ENCODE measurements at places on chromosomes 6 and 20.
A peak's percentile ranks its signal among the peaks of the same experiment; 100 is the strongest.

- DNase-seq = peak; percentile 63
Measured at GRCh38 chr20:3045042-3045815, 623 bp upstream of the MRPS26 start.

GRCh38 chr6:722608-723007 is 29.7 kb upstream of the EXOC2 start:
- no peak for DNase-seq

DNA sequence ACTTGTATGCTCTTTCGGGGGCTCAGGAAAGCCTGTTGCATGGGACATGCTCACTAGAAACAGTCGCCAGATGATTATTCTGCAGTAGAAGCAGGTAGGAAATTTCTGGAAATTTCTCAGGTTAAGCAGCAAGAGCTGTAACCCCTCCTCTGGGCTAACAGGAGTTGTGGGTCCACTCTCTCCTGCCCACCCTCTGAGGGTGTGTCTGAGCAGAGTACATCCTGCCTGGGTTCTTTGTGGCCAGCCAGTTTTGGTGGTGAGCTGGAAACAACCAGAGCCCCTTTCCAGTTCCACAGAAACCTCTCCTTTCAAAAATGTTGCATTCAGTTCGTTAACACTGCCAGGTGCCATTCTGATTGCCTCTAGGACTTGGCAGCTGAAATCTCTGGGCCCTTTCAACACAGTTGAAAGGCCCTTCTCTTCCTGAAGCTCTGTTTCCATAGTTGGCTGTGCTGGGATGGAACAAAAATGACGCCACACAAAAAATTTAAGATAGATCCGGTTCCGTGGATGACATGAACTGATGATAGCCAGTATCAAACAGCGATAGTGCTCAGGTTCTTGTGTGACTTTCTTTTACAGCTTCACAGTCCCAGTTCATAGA is 38.5 kb downstream of the PLCG1 start:
- no peak for DNase-seq

DNA sequence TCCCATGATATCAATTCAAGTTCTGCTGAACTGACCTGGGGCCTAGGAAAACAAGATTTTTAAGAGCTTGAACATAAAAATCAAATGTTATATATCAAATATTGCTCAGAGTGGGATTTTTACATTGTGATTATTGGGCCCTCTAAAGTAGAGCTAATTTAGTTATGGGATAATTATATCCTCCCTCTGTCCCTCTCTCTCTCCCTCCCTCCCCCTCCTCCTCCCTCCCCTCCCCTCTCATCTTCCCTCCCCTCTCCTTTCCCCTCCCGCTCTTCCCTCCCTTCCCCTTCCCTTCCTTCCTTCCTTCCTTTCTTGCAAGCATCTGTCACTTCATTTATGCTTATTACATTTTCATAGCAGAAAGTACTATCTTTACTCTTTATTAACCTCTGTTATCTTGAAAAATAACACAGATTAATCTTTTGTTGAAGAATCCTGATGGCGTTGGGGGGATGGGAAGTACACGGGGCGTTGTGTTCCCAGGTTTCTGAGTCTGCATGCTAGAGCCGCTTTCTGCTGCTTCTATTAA is 32.8 kb downstream of the KIF25 start:
- no peak for DNase-seq

- no peak for DNase-seq
Measured at GRCh38 chr6:77361018-77361417, 102.3 kb downstream of the HTR1B start.

- DNase-seq = no peak
Measured at GRCh38 chr20:53734006-53734688, 140.5 kb upstream of the ZNF217 start.

- DNase-seq = no peak
Measured at GRCh38 chr6:39770446-39770845, 21.7 kb upstream of the DAAM2 start.

GRCh38 chr6:160348223-160349019 is at the start of gene SLC22A3:
Gene SLC22A3 (plus strand): TSS chr6:160348378. CDS start chr6:160348420, 42 bp downstream.
- DNase-seq = no peak

- no peak for DNase-seq
Measured at GRCh38 chr20:56815796-56816195, 186.7 kb downstream of the TFAP2C start.

- no peak for DNase-seq
Measured at GRCh38 chr6:40540790-40541189, 46.4 kb downstream of the LRFN2 start.

GRCh38 chr20:46657137-46657536 is 5.9 kb upstream of the SLC13A3 start:
- no peak for DNase-seq

DNA sequence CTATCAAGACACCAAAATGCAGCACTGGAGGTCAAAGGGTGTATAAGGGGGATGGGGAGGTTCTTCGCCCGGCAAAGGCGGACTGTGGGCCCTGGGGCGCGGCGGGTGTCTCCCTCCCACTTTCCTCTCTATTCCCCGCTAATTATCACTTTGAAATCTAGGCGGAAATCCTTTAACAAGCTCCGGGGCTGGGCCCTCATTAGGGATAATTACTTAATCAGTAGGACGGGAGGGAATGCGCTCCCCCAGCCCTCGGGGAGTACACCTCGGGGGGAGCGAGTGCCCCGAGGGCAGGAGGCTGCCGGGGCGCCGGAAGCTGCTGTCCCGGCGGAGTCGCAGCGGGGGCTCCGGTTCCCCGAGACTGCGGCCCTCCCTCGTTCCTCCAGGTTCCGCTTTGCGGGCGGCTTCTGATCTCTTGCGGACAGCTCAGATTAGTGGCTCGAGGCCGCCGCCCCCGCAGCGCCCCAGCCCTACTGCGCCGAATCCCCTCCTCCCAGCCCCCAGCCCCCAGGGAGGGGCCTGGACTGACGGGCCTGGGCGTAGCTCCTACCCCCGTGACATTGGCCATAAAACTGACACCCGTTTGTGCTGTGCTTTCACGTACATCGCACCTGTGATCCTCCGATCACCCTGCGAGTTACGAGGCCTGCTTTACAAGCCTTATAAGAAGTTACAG is 14.7 kb downstream of the MUCL3 start:
- DNase-seq = peak; percentile 87

- DNase-seq = no peak
Measured at GRCh38 chr6:25477006-25477590, 174.9 kb upstream of the SCGN start.

- DNase-seq = peak; percentile 72
Measured at GRCh38 chr20:37202267-37202943, 23.1 kb upstream of the MROH8 start.

DNA sequence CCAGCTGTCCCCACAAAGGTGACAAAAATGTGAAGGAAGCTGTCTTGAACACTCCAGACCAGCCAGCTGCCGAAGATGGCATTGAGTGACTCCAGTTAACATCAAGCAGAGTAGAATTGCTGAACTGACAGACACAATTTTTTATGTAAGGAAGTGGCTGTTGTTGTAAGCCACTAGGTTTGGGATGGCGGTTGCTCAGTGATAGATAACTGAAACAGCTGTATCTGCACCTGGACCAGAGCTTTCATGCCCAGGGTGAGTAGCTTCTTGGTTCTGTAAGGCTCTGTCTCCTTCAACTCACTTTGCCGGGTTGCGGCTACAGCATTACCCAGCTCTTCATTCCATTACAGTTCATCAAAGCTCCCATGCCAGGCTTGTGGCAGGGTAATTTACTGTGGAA is 49.7 kb upstream of the DDR1 start:
- no peak for DNase-seq

DNA sequence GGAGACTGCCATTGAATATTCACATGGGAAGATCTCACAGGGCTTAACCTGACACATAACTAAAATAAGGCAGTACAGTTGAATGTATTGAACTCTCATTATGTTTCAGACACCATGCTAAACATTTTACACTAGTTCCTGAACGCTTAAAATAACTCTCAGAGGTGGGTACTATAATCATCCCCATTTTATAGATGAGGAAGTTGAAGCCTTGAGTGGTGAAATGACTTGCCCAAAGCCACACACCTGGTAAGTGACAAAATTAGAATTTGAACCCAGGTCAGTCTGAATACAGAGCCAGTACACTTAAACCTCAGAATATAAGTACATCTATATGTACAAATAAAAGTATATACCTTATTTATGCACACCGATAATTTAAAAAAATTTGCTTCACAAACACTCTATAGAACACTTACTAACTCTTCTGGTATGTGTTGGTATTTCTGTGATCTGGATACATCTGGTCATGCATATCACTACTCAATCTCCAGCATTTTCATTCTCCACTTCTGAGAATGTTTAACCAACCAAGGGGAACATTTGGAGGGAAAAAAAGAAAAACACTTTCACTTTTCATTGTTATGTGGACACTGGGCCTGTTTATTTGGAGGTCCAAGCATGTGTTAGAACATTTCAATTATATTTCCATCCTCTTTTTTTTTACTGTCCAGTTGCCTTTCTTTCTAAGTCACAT is 4.6 kb upstream of the BICRAL start:
- no peak for DNase-seq

DNA sequence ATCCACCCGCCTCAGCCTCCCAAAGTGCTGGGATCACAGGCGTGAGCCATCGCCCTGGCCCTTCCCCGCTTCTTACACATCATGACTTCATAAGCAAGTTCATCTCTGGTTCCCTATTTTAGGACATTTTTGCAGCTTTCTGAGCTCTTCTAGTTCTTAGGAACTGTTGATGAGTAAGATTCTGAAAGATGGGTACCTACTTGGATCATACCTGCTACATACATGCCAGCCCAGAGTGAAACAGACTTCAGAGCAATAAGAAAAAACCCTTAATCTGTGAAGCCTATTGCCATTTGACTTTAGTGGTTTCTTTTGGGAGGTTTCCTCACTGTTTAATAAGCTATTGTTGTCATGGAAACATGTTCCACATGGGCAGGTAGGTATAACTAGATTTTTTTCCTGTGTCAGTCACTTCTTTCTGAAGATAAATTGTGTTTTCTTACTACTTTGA is 27.9 kb upstream of the TMEM217 start:
- no peak for DNase-seq

GRCh38 chr6:139625081-139625939 is 250.9 kb upstream of the CITED2 start:
- DNase-seq = peak; percentile 33

GRCh38 chr6:108559097-108559883 is 1.4 kb upstream of the FOXO3 start:
- peak; percentile 99 for DNase-seq

- DNase-seq = no peak
Measured at GRCh38 chr6:78599526-78599925, 267.8 kb upstream of the IRAK1BP1 start.
